H7 (cell line): ENCODE measurements at places on chromosomes 4 and X. TPM values are rescaled to one million over a fixed set of nuclear protein-coding genes. Genes with fewer than 3 reads are reported as not detected.

- DNase-seq, result no peak
These were observed 251.3 kb upstream of the CENPE start for GRCh38 chr4:103449296-103450023.

- DNase-seq, result no peak
These were observed 79.2 kb downstream of the FBXL5 start for GRCh38 chr4:15575966-15576365.

REPS2 gene
- total RNA-seq, result 0.31 and 1.1 TPM in 2 replicates

DNA sequence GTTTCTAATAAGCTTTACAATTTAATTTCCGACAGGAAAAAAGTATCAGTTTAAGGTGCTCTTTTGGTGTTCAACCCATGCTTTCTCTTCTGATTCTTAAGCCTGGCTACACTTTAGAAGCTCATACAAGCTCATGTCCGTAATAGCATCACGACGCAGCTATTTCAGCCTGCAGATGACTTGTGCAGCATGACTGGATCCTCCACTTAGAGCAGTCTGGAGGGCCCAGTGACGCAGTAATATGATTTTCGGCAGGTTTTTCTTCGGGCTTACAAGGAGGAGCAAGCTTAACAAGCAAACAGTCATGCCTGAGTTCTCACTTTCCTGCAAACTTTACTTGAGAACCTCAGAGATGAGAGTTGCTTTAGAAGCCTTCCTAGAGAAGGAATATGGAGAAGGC, 85.3 kb upstream of the MAML3 start:
- no peak for DNase-seq

DNA sequence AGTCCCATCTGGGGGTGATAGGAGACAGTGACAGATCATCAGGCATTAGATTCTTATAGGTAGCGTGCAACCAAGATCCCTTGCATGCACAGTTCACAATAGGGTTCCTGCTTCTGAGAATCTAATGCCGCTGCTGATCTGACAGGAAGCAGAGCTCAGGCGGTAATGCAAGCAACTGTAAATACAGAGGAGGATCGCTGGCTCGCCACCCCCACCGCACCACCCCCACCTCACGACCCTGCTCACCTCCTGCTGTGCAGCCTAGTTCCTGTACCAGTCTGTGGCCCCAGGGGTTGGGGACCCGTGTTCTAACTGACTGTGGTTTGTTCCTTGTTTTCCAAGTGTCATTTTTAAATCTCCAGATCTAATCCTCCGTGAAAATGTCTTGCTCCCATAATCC, 89.0 kb upstream of the MAPK10 start:
- no peak for DNase-seq

GRCh38 chr4:31272331-31273061, 552.3 kb downstream of the PCDH7 start:
- no peak for DNase-seq

- peak; percentile 12 for DNase-seq
These were observed 32.5 kb downstream of the HMGB2 start for GRCh38 chr4:173301518-173302201.

- DNase-seq, result no peak
These were observed 173.8 kb downstream of the DLG3 start for GRCh38 chrX:70618467-70618866.

DNA sequence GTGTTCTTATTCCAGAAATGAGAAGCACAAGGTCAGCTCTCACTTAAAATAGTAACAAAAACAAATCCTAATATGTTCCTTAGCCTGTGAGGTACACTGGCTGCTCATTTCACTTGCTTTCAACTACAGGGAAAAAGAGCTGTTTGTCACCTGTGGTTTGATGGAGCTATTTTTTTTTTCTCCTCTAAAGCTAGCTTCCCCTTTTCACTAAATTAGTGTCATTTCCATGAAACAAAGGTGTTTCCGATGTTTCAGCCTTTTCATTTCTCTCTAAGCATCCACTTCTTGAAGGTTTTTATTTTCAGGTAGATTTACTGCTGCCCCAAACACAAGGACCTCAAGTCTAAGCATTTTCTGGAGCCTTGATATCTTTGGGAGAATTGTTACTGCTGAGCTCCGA, 148.6 kb downstream of the RBMX2 start:
- DNase-seq, result no peak

BRS3 gene
- not detected in 2 replicates for total RNA-seq

- no peak for DNase-seq
These were observed 54.7 kb upstream of the MYOZ2 start for GRCh38 chr4:119080721-119081541.

- no peak for DNase-seq
These were observed 19.1 kb upstream of the CXCL6 start for GRCh38 chr4:73817341-73817740.

- DNase-seq, result no peak
These were observed 331.5 kb upstream of the EMCN start for GRCh38 chr4:100849319-100849718.
